Temporal lobe (tissue), 4 donors: ENCODE measurements at places on chromosomes 13 and 19. TPM values are rescaled to one million over a fixed set of nuclear protein-coding genes. Genes with fewer than 3 reads are reported as not detected.

The CYP2A13 gene
- not detected for total RNA-seq

The ETV2 gene
- not detected for total RNA-seq

The GET3 gene
- total RNA-seq, result 33.2 TPM

The ADPRHL1 gene
- total RNA-seq, result 0.74 TPM
